ENCODE measurements at places on chromosomes 2 and 18. TPM values are rescaled to one million over a fixed set of nuclear protein-coding genes. Genes with fewer than 3 reads are reported as not detected.

- H3K4me1 ChIP-seq: no peaks in the 10 kb centered on the region
- DNase-seq: no peak
- H3K4me3 ChIP-seq: no peak overlapping the region
- no peaks in the 10 kb centered on the region for H3K27me3 ChIP-seq
Observed at GRCh38 chr2:133420788-133421187, 147.5 kb downstream of the NCKAP5 start.

DNA sequence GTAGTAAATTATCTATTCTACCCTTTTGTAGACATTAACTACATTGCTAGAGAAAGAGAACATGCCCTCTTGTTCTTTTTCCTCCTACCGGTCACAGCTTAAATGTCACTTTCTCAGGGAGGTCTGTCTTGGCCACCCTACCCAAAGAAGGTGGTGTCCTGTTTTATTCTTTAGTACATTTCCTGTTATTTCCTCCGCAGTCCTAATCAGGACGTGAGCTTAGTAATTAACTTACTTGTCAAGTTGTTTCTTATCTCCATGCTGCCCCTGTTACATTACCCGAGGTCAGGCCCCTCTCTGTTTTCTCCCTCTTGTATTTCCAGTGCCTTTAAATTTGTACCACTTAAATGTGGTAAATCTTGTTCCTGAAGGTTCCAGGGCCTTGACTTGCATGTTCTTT lies 73.7 kb upstream of the RMDN2 start:
- H3K27ac ChIP-seq: no peak overlapping the region
- H3K4me1 ChIP-seq: peaks cover 20% of the 10 kb centered on the region
- no peak for DNase-seq
- H3K4me3 ChIP-seq: no peak overlapping the region
- H3K27me3 ChIP-seq: no peaks in the 10 kb centered on the region
- H3K36me3 ChIP-seq: no peaks in the 10 kb centered on the region

DNA sequence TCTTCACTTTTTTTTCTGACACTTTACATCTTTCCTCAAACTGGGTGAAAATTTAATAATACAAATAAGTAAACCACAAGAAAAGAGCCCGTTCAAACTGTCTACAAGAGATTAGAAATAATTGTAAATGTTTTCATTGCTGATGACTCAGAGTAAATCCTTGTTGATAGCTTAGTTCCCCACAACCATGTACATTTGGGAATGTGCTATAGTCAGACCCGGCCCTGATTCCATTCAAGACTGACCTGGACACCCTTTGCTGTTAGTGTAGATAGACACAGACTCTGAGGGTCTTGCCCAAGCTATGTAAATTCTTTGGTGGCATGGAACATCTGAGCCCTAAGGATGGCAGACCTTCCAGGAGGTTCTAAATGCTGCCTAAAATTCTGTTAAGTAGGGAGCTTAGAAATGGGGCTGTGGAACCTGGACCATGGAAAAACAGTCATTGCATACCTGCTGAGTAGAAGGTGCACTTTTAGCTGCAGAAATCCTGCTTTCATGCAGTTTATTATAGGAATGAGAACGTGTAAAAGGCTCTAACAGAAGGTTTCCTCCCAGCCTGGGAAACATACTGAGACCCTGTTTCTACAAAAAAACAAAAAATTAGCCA lies 3.7 kb downstream of the MALT1 start:
- no peak overlapping the region for H3K27ac ChIP-seq
- no peaks in the 10 kb centered on the region for H3K36me3 ChIP-seq

DNA sequence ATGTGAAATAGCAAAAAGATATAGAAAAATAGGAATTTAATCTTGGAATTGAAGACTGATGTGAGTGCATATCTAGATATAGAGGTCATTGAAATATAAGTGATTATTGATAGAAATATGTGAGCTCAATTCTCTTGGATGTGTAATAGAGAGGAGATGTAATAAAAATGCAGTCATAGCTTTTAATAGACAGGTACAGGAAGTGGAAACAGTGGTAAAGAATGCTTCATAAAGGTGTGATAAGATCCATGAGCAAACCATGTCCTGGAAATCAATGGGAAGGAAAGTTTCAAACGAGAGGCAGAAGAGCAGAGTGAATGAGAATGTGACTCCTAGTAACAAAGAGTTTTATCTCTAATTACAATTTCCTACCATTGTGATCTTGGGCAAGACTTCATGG lies 634.7 kb upstream of the ZNF804A start:
- no peaks in the 10 kb centered on the region for H3K36me3 ChIP-seq
- no peaks in the 10 kb centered on the region for H3K27me3 ChIP-seq
- DNase-seq: no peak
- H3K27ac ChIP-seq: no peak overlapping the region
- H3K4me3 ChIP-seq: no peak overlapping the region

DNA sequence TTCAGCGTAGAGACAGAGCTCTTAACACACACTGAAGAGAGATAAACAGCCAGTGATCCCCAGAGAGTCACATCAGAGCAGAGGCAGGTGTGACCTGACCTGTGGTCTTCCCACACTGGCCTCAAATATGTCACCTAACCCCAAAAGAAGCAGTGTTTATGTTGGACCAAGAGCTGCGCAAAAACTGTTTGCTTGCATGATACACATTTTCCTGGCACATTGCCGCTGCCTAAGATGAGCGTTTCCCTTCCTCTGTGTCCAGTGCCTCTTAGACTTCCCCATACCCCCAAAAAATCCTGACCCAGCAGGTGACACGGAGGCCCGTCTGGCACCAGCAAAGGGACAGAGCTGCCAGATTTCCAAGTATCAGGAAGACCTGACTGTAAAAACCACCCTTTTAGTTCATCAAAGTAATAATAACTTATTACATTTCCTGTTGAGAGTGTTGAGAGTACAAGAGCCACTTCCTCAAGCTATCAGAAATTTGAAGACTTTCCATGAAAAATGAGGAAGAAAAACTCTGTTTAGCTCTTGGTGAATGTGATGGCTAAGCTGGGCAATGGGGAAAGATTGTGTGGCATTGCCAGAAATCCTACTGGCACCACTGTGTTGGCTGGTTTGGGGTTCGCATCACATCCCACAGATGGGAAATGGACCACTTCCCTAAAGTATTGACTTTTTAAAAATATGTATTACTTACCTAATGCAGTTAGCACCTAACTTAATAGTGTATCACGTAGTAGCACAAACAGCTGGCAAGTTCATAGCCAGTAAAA lies 6.7 kb downstream of the TNFRSF11A start:
- H3K4me1 ChIP-seq: peaks cover 4% of the 10 kb centered on the region
- no peaks in the 10 kb centered on the region for H3K27me3 ChIP-seq

GRCh38 chr18:30556112-30556511 lies 486.4 kb downstream of the DSC3 start:
- H3K27ac ChIP-seq: no peak overlapping the region
- H3K4me1 ChIP-seq: no peaks in the 10 kb centered on the region
- H3K4me3 ChIP-seq: no peak overlapping the region
- DNase-seq: no peak

DNA sequence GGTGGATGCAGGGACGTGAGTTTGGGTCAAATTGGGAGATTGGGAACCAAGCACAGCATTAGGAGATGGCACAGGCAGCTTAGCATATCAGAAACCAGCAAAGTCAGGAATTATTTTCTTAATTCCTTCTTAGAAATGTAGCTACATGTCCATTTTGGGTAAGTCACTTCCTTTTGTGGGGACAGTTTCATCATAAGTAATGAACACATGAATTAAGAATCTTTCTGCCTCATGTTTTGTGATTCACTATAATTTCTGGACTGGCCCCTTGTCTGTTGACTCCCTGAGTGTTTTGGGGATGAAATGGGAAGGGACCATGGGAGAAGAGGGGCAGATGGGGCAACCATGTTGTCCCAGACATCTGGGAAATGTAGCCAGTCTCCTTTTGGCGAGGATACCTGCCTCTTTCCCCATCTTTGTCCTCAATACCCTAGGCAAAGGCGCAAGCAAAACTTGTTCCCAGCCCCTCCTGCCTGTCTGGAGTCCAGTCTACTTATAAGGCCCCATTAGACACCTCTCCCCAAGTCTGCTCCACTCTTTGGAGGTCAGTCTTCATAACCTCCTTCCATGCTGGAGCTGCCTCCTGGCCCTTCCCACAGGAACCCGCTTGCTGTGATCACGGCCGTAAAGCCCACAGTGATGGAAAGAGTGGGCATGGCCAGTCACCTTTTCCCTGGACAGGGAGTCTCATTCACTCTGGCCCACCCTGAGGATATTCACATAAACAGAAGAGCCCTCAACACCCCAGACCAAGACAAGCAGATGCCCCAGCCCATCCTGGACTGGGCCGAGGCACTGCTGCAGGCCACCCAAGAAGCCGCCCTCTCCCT lies 25.7 kb downstream of the MTHFD2 start:
- H3K4me1 ChIP-seq: peaks cover 10% of the 10 kb centered on the region
- no peak overlapping the region for H3K27ac ChIP-seq
- no peaks in the 10 kb centered on the region for H3K36me3 ChIP-seq

GRCh38 chr2:65361623-65362022 lies 70.8 kb downstream of the SPRED2 start:
- peaks cover 62% of the 10 kb centered on the region for H3K4me1 ChIP-seq
- no peak for DNase-seq

DNA sequence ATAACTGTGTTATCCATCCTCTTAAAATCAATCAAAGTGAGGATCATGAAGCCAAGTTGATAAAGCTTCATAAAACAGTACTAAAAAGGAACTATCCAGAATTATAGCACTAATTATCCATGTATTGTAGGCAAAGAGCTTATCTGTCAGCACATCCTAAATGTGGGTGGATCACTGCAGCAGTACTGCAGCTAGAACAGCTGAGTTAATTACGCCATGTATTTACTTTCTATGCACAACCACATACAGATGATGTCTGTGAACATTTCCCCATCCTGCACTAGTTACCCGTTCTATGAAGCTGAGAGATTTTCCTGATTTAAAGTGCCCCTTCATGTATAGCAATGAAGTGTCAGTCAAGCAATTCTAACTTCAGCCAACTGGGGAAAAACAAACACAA lies 96.6 kb downstream of the RAPH1 start:
- no peak for DNase-seq
- no peaks in the 10 kb centered on the region for H3K4me1 ChIP-seq
- H3K27ac ChIP-seq: no peak overlapping the region
- no peaks in the 10 kb centered on the region for H3K27me3 ChIP-seq
- H3K4me3 ChIP-seq: no peak overlapping the region
- no peaks in the 10 kb centered on the region for H3K36me3 ChIP-seq

DNA sequence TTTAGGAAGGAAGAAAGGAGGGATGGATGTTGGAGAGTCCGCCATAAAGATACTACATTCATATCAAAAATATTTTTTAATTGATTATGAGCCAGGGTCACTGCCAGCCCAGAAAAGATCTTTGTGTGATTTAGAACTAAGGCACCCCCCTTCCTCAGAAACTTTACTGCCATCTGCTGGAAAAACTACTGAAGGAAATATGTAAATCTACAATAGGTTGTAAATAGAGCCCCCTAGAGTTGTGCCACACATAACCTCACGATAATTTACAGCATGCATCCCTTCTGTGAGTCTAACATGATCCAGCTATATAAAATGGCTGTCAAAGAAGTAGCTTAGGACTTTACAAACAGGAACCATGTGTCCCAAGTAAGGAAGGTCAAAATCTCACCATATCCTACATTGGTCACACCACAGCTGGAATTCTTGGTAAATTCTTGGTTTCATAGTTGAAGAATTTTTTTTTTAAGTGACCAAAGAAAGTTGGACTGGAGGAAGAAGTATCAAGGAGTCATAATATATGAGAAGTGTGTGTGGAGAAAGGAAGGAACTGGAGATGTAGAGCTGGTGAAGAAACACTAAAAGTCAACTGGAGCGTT lies 152.5 kb downstream of the CYP26B1 start:
- no peaks in the 10 kb centered on the region for H3K4me1 ChIP-seq
- no peak overlapping the region for H3K27ac ChIP-seq
- no peaks in the 10 kb centered on the region for H3K27me3 ChIP-seq
- H3K4me3 ChIP-seq: no peak overlapping the region

- H3K4me3 ChIP-seq: no peak overlapping the region
- peaks cover 5% of the 10 kb centered on the region for H3K4me1 ChIP-seq
- no peak for DNase-seq
- no peaks in the 10 kb centered on the region for H3K36me3 ChIP-seq
- H3K27me3 ChIP-seq: no peaks in the 10 kb centered on the region
Observed at GRCh38 chr2:202069170-202070067, 3.6 kb upstream of the KIAA2012 start.

- DNase-seq: no peak
- no peak overlapping the region for H3K4me3 ChIP-seq
- no peaks in the 10 kb centered on the region for H3K27me3 ChIP-seq
- peaks cover 4% of the 10 kb centered on the region for H3K36me3 ChIP-seq
- no peak overlapping the region for H3K27ac ChIP-seq
Observed at GRCh38 chr2:96550787-96551604, 14.4 kb downstream of the ARID5A start.

DNA sequence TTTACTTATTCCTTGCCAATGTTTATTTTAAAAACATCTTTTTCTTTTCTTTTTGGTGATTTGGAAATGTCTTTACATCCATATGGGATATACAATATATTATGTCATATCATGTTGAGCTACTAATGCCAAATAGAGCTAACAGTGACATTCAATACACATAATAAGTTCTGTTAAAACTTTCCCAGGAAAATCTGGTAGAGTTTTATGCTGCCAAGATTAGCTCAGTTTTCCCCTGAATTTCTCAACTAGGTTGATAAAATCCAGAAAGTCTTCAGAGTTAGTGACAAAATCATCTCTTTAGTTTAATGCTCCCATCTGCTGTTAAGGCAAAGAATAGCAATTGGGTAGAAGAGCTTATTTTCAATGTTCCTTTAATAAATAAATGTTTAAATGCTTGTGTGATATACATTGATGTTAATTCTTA lies 9.9 kb downstream of the COL3A1 start:
- H3K36me3 ChIP-seq: peaks cover 20% of the 10 kb centered on the region
- H3K4me3 ChIP-seq: no peak overlapping the region
- DNase-seq: no peak
- no peaks in the 10 kb centered on the region for H3K27me3 ChIP-seq

DNA sequence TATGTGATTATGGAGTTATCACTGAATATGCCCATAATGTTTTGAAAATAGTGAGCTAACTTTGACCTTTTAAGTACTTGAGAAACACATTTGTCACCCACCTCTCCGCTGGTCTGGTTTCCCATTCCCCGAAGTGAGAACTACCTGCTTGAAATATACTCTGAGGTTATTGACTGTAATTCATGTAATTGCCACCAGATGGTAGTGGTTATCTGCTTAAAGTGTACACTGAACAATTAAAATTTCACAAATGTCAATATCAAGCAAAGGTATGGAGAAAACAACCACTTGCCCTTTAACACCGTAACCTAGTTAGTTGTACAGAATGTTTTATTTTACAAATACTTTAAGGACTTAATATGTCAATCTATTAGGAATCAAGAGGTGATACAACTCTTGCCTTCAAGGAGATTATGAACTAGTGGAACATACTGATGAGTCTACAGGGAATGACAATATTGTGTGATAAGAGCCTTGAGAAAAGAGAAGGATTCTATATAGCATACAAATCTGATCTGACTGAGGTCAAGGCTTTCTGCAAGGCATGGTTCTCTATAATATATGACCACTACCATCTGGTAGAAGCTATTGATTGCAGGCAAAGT lies 316.8 kb upstream of the KCNH7 start:
- no peak for DNase-seq
- no peaks in the 10 kb centered on the region for H3K27me3 ChIP-seq
- H3K4me3 ChIP-seq: no peak overlapping the region
- H3K36me3 ChIP-seq: no peaks in the 10 kb centered on the region

The KIF5C gene
- total RNA-seq: 13.3 TPM

The AMER3 gene
- not detected for total RNA-seq

The ASAP2 gene
- 36.3 TPM for total RNA-seq

The RESP18 gene
- total RNA-seq: not detected

The SPC25 gene
- total RNA-seq: not detected

The EXOC6B gene
- 41.5 TPM for total RNA-seq

The RBMS1 gene
- 93.3 TPM for total RNA-seq

The SERPINB10 gene
- 0.98 TPM for total RNA-seq

The MOB4 gene
- total RNA-seq: 24.3 TPM

Data from vagina (tissue), 2 donors.